DMS153 (cell line): ENCODE measurements at places on chromosomes 3 and 15.

GRCh38 chr15:42919799-42920518 lies 619 bp downstream of the TTBK2 start:
- DNase-seq = no peak

GRCh38 chr15:36917411-36918267 lies 182.7 kb downstream of the MEIS2 start:
- DNase-seq = no peak

- DNase-seq = no peak
These were observed 346.3 kb downstream of the TIGIT start for GRCh38 chr3:114640126-114640525.

GRCh38 chr15:67329984-67330733 lies 75.6 kb downstream of the IQCH start:
- DNase-seq = no peak

DNA sequence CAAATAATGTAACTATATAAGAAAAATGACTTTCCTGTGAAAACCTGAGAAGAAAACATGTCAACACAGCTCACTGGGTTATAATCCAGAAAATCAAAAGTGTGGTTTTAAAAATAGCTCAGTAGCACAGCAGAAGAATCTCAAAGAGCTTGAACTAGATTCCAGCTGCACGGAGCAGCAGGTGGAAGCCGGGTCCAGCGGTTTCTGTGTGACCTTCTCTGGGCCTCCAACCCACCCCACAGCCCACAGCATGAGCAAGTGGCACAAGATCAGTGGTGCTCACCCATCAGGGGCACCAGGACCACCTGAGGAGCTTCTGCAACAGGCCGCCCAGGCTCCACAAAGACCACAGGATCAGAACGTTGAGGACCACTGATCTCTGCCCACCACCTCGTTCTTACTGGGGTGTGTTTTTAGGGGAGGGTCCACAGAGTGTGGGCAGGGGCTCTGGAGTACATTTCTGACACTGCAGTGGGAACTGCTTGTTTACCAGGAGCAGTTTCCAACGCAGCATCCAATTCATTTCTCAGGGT lies 23.2 kb downstream of the SLC41A3 start:
- no peak for DNase-seq

DNA sequence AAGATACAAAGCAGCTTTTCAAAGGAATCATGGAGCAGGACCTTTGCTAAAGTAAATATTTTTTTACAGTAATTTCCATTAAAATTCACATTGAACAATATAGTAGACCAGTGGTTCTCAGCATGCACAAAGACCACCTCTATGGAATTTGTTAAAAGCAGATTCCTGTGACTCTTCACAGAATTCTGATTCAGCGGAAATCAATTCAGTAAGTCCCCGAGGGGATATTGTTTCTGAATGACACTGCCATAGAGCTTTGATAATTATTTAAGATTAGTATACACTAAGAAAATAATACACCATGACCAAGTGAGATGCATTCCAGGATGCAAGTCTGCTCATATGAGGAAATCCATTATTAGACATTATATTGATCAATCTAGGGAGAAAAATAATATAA lies 161.9 kb upstream of the TNIK start:
- no peak for DNase-seq

DNA sequence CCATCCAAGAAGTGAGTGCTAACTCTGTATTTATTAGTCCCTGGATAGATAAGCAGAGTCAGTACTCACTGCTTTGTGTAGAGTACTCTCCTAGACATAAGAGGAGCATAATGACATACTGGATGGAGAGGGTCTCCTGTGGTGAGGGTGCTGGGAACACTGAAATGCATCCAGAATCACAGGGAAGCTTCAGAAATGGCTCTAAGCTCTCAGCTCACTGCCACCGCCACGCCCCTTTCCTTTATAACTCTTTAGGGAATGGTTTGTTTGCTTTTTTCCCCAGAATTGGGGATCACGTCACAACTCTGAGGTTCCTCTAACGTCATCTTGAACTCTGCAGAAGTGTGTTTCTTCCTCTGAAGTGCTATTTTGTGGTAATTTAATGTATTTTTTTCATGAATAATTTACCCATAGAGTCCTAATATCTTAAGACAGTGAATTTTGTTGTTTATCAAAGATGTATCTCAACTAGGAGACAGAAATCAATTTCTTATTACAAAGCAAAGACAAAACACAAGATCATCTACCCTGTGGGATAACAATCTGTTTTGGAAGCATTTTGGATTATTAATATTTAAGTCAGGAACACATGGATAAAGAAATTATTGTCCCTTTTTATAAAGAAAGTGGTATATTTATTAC lies 154.6 kb downstream of the PTPRG start:
- no peak for DNase-seq

DNA sequence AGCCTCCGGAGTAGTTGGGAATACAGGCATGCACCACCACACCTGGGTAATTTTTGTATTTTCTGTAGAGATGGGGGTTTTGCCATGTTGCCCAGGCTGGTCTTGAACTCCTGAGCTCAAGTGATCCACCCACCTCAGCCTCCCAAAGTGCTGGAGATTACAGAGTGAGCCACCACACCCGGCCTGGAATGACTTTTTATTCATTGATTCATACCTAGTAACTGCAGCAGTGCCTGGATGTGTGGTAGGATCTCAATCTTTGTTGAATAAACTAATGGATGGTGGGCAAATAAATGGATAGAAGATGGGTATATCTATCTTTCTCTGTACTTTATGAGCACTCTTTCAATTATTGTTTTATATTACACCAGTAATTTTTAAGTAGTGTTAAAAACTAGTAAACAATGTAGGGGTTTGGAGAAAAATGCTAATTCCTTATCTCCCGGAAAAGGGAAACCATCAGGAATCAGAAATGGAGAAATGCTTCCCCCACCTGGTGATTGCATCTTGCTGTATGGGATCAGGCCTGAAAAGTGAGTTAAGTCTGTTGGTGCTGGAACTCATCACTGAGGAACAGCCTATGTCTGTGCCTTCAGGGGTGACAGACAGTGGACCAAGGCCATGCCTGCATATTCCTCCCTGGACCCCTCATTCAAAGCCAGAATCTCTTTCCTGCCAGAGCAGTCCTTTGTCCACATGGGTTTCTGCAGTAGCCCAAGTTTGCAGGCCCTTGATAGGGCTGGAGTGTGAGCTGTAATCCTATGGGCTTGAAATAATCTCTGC lies 161.0 kb upstream of the CTDSPL start:
- no peak for DNase-seq

- no peak for DNase-seq
These were observed 251.4 kb downstream of the NR1D2 start for GRCh38 chr3:24196526-24196925.
